Stimulated activated CD4-positive, alpha-beta T cell treated with anti-CD3 and anti-CD28 coated beads, Interleukin-1b, Interleukin-23, amount 100 ng/mL, for 1 hour (primary cell): ENCODE measurements at places on chromosomes 16 and 17.

GRCh38 chr16:77965346-77965745, 57.0 kb upstream of the CLEC3A start:
- no peak for DNase-seq

DNA sequence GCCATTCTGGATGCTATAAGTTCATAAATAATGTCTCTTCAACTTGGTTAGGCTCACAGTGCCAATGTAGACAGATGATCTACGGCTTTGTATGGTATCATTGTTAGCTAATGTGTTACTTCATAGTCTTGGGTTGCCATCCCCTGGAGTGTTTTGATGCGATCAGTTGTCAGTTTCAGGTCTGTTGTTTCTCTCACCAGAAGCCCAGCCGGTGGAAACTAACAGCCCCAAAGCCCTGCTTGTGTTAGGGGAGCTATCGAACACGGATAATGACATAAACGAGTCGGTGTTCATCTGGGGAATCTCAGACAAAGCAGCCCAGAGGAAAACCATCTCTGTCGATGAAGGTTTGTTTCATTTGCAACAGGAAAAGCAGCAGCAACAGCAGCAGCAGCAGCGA, 107.4 kb upstream of the ANKFN1 start:
- no peak for DNase-seq

DNA sequence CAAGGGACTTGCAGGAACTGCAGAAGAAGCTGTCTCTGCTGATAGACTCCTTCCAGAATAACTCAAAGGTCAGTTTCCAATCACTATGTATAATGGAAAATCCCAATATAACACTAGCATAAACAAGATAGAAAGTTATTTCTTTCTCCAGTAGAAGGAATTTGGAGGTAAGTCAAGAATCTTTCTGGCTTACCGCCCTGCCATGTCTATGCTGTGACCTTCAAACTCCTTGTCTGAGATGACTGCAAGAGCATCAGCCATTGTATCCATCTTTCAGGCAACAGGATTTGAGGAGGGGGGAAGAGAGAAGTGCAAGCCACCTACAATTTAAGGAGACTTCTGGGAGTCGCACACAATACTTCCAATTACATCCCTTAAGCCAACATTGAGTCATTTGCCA, 2.7 kb downstream of the LDAF1 start:
- no peak for DNase-seq

GRCh38 chr17:57462007-57462579, 205.8 kb downstream of the MSI2 start:
- no peak for DNase-seq

GRCh38 chr17:17812211-17813054, 24.4 kb downstream of the SREBF1 start:
- peak; percentile 32 for DNase-seq

GRCh38 chr17:48760411-48760810, 31.9 kb upstream of the HOXB13 start:
- no peak for DNase-seq

- DNase-seq, result no peak
Measured at GRCh38 chr16:20904507-20905081, 4.0 kb downstream of the LYRM1 start.

DNA sequence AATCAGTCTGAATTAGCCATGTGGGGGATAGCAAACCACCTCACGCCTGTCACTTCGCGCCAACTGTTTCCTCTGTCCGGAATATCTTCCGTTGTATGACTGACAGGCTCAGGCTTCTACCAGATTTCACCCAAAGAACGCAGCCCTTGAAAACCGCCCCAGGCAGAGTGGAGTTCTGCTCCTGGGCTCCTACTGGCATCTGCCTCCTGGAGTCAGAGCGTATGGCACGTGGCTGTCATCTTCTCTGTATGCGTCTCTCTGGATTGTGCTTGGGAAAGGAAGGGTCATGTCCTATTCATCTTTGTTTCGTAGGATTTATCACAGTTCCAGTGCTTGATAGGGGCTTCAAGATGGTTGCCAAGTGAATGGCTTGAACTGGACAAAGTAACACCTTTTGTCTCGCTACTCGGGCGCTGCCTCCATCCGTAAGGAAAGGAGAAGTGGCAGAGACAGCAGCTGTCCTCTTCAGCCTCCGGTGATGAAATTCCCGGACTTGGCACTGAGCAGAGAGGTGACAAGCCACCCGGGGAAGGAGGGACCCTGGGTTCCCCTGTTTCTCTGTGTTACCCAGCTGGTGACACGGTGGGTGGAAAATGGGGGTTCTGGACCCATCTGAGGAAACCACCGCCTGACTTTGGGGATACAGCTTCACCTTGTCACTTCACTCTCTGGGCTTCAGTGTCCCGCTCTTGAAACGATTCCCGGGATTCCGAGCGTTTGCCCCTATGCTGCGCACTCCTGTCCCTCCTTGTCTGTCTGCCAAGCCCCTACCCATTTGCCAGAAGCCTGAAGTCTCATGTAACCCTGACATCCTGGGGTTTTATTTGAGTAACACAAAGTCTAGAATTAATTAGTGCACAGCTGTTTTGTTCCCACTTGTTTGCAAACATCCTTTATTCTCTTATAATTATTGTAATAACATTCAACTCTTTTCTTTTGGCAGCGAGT, 13.9 kb downstream of the KIAA0513 start:
- DNase-seq, result no peak

- DNase-seq, result no peak
Measured at GRCh38 chr16:14523632-14524031, 106.4 kb downstream of the PARN start.

DNA sequence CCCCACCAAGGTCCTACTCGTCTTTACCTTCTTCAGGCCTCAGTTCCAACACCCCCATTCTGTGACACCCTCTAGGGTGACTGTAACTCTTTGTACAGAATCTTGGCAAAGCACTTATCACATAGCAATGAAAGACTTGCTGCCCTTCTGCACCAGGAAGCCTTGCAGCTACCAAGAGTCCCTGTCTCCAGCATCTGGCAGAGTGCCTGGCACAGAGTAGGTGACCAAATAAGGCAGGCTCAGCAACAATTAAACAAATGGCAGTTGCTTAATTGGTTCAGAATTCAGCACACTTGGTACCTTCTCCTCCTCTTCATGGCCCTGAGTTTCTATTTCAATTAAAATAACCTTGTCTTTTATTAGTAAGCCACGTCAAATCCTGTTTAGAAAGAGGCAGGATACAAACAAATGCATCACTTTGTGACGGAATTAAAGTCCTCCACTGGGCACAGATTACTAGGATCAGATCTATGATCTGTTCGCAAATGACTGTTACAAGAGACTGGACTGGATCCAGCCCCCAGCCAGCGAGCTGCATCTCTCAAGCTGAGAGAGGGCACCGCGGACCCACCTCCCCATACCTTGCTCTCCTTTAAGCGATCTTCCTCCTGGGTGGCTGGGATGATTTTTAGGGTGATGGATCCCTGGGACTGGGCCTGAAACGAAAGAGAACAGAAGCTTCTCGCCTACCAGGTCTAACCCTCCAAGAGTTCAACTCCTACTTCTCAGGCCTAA, 9.4 kb downstream of the MPP3 start:
- no peak for DNase-seq

GRCh38 chr16:67542464-67542863, 13.8 kb downstream of the RIPOR1 start:
- DNase-seq, result no peak

- no peak for DNase-seq
Measured at GRCh38 chr17:58231641-58232040, 6.7 kb upstream of the LPO start.

DNA sequence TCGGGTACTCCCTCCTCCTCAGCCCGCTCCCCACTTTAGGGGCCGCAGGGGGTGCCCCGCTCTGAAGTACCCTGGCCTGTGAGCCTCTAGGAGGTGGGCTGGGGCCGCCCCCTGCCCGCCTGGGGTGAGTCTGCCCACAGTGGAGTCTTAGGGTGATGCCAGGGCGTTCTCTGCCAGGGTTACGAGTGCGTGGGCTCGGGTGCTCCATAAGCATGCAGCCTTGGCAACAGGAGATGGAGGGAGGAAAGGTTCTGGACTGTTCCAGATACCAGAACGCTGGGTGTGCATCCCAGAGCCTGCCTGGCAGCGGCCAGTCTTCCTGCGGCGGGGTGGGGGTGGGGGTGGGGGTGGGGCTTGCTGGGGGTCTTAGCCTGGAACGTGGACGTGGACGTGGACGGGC, 15.9 kb downstream of the CACNA1H start:
- DNase-seq, result no peak

- DNase-seq, result no peak
Measured at GRCh38 chr16:4684763-4685162, 8.6 kb upstream of the NUDT16L1 start.

- no peak for DNase-seq
Measured at GRCh38 chr16:47052666-47053640, 79.5 kb upstream of the DNAJA2 start.

DNA sequence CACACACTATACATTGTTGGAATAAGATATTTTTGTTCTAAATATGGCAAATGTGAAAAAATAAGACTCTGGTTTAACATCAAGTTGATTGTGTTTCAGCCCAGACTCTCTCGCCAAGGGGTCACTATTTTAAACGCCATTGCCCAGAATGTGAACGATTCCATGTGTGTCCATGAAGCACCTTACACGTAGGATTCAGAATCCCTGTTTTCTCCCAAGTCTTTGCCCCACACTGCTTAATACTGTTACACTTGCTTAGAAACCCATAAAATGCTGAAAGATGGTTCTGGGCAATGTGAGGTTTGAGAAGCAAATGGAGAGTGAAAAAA, 7.7 kb downstream of the HS3ST3B1 start:
- DNase-seq, result no peak

DNA sequence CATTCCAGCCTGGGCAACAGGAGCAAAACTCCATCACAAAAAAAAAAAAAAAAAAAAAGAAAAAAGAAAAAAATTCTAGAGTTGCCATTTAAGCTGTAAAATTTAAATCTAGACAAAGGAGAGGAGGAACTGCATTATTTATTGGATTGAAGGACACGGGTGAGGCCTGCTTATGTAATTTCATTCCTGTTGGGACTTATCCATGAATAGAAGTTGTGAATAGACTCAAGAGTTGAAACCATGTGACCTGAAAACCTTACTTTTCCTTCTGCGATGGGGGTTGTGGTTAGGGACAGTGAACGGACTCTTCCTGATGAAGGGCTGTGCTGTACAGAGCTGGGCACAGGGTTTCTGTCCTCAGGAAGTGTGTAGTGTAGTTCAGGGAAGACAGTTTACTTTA, 22.5 kb downstream of the BANP start:
- no peak for DNase-seq

GRCh38 chr17:60393840-60394723, 2.1 kb upstream of the USP32 start:
- DNase-seq, result no peak

DNA sequence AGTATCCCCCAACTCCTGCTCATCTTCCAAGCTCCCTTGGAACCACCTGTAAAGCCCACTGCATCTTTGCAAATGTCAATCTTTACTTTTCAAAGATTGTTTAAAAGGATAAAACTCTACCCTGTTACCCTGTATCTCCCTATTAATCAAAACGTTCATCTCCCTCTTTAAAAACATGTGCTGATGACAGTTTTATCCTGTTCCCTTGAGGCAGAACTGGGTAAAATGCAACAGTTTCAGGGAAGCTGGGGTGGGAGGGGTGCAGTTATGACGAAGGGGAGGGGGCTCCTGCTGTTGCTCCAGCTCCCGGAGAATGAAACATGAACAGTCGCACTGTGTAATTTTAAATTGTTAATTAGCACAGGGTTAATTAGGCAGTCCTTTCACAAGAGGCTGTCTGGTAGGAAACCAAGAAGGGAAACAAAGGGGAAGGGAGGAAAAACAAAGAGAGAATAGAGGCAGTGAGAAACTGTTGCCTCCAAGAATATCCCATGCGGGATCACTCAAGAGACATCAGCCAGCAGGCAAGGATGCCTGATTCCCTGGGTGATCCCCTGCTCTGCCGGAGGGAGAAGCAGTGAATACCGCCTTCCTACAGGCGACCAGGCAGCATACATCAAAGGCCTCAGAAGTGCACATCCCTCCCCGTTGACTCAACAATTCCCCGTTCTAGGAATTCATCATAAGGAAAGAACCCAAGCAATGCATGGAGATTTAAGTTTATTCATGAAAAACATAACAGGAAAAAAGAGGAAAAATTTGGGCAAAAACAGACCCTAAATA, 84.2 kb downstream of the ZFHX3 start:
- DNase-seq, result no peak

DNA sequence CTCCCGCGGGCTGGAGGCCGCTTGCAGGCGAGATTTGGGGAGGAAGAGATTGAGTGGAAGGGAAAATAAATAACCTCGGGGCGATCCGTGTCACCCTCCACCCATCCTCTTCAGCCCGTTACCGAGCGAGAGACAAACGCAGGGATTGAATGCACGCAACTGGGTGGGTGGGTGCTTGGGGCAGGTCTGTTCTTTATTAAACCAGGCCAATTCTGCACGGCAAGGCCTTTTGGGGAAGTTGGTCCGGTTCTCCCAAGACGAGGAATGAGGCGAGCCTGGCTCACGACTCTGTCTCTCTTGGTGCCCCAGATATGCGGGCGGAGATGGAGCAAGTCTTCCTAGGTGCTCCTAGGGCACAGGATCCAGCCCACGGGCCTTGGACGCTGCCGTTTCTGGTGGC, 396 bp upstream of the HOXB7 start:
- DNase-seq, result no peak

DNA sequence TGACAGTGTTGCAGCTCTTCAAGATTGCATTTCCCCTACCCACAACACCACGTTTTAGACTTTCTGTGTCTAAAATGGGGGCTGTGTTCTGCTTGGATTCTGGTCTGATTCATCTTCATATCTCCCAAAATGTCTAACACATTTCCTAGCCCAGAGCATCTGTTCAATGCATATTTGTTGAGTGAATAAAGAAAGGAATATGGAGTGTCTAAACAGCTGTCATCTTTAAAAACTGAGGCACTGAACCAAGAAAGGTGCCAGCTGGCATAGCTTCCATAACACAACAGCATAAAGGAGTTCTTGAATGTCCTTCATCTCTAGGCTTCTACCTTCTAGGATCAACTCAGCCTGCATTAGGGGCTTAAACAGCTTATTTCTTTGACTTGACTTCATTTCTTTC, 67.4 kb downstream of the CDH11 start:
- no peak for DNase-seq

GRCh38 chr16:89360760-89361435, 129.5 kb downstream of the ANKRD11 start:
- DNase-seq, result peak; percentile 39

GRCh38 chr17:42673885-42674754, 2.7 kb downstream of the PLEKHH3 start:
- DNase-seq, result no peak

- no peak for DNase-seq
Measured at GRCh38 chr17:62125307-62125706, 60.2 kb upstream of the MED13 start.
